ENCODE measurements at places on chromosomes 16 and 17.

DNA sequence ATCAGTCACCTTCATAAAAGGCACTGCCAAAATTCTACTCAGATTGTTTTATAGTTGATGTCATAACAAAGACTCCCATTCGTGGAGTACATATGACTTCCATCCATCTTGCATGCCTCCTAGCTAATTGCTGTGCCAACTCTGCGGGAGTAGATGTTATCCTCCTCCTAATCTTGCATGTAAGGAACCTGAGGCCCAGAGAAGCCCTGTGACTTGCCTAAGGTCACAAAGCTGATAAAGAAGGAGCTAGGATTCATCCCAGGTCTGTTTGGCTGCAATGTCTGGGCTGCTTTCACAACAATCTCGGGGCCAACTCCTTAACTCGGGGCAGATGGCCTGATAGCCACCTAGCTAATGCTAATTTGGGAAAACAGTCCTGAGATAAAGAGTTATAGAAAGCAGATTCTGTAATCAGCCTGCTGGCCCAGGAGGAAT lies 87.3 kb downstream of the YPEL2 start:
- DNase-seq, result peak; percentile 24

GRCh38 chr17:21126645-21127508 lies at the start of gene DHRS7B:
Gene DHRS7B, plus strand, starts transcription at chr17:21126964. Its CDS starts 8 bp downstream, at chr17:21126972.
- DNase-seq, result peak; percentile 91

DNA sequence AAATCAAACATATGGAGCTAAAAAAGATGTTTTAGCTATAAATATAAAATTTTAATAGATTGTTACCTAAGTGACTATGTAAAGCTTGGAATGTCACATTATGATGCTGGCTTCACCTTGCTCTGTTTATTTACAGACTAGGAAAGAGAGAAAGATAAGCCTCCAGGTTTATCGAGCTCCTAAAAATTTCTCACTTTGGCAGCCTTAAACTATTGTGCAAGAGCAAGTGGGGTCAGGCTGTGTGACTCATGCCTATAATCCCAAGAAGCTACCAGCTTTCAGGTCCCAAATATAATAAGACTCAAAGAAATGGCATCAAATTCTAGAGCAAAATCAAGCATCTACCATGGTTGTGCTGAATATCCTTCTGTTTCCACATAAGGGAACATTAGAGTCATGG lies 34.3 kb upstream of the PRSS54 start:
- DNase-seq, result no peak

DNA sequence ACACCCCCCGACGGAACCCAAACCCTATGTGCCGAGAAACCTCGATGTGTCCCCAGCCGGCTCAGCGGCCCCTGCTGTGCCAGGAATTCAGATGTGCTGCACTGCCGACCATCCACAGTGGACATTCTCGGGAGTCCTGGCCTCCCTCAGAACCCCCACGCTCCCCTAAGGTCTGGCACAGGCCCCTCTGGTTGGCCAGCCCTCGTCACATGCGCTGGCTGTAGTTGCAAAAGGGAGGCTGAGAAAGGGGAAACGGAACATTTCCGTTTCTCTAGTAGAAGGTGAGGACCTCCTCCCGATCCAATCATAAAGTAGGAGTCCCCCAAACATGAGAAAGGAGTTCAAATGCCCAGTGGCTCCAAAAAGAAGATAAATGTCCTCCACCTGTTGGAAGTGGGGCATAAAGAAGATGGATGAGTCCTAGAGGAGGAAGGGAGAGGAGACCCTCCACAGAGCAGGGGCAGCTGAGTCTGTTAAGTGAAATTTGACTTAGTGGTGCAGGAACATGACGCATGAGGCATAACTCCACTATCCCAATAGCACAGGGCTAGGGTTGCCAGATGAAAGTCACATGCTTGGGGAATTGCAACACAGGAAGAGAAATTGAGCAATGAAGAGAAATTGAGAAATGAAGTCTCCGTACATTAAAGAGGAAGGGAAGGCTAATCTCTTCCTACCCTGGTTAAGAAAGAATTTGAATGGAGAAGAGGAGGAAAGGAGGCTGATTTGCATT lies 49.3 kb upstream of the WSB1 start:
- DNase-seq, result no peak

GRCh38 chr17:63919311-63919723 lies 678 bp upstream of the GH1 start:
- DNase-seq, result peak; percentile 10

DNA sequence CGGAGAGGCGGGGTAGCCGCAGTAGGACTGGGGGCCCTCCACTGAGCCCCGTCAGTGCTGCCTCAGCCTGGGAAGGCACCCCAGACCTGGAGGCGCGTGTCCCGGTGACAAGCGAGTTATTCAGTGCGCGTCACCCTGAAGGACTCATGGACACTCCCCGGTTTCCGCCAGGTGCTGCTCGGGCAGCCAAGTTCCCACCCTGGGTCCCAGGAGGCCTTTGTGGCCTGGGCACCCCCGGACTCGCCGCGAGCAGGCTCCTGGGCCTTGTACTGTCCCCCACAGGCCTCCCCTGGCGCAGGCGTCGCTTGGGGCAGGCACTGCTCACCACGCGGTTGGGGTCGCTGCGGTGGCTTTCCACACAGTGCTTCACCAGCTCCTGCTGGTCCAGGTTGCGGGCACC lies 7.6 kb downstream of the RNF166 start:
- no peak for DNase-seq

GRCh38 chr17:80082403-80083135 lies 18.8 kb upstream of the GAA start:
- peak; percentile 8 for DNase-seq

- DNase-seq, result peak; percentile 49
Observed at GRCh38 chr16:31427441-31428278, 500 bp downstream of the COX6A2 start.

- no peak for DNase-seq
Observed at GRCh38 chr16:60214311-60214710, 1480.2 kb upstream of the GOT2 start.

GRCh38 chr16:7124701-7125100 lies 207.9 kb upstream of the RBFOX1 start:
- DNase-seq, result no peak

- DNase-seq, result no peak
Observed at GRCh38 chr16:86628614-86629013, 50.3 kb downstream of the FOXL1 start.

- no peak for DNase-seq
Observed at GRCh38 chr17:65346166-65346565, 209.0 kb downstream of the RGS9 start.

- DNase-seq, result no peak
Observed at GRCh38 chr17:3772764-3773163, 28.2 kb downstream of the ITGAE start.

- DNase-seq, result no peak
Observed at GRCh38 chr16:72796222-72796621, 251.7 kb downstream of the ZFHX3 start.

GRCh38 chr17:57436565-57436964 lies 180.2 kb downstream of the MSI2 start:
- DNase-seq, result no peak

DNA sequence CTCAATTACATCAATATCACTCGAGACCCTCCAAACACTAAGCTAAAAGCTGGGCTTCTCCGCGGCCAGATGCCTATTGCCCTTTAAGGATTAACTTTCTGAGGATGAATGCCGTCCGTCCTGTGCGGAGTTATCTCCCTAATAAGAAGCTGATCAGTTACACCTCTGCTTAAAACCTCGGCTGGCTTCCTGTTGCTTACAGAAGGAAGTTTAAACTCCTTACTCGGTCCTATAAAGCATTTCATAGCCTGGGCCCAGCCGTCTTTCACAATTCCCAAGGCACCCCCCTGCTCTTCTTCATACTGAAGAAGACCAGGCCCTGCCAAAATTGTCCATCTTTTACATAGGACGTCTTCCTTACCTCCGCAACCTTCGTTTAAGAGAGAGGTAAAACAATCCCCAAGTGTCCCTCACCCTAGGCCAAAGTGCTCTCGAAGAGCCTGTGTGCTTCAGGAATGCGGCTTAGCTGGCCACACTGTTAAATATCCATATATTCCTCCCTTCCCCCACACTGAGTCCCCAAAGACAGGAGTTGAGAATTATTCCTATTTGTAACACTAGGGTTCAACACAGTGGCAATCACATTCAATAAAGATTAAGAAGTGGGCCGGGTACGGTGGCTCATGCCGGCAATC lies 112.6 kb upstream of the IRX5 start:
- no peak for DNase-seq

DNA sequence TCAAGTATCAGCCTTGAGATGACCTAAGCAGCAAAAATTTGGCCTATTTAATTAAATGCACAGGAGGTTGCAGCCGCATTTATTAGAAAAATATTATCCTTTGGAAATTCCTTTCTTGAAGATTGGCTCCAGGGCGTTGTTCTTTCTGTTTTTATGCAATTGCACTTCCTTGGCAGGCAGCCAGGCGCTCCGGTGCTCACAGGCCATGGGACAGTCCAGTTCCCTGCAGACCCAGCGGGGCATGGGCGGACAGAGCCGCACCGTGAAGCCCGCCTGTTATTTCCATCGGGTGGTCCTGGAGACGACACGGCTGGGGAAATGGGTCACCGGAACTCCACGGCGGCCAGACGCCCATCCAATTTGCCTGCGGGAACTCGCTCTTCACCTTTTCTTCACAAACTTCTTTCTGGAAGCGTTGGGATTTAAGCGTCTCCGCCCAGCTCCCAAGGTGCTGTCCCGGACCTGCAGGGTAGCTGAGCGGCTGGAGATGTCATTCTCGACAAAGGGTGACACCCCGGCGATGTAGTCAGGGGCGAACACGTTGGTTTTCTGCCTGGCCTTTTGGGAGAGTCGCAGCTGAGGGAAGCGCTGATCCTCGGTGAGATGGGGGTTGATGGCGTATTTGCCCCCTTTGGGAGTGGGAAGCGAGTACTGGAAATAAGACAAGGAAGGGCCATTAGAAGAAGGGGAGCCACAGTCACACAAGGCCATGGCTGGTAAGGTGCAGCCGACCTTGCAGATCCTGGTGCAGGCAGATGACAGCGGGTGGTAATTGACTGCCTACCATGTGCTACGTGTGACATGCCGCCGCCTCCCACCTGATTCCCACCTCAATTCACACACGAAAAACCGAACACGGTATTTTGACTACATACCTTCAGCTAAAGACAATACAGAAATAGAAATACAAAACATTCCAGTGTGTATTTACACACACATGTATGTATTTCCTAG lies 12.5 kb downstream of the NOB1 start:
- no peak for DNase-seq

DNA sequence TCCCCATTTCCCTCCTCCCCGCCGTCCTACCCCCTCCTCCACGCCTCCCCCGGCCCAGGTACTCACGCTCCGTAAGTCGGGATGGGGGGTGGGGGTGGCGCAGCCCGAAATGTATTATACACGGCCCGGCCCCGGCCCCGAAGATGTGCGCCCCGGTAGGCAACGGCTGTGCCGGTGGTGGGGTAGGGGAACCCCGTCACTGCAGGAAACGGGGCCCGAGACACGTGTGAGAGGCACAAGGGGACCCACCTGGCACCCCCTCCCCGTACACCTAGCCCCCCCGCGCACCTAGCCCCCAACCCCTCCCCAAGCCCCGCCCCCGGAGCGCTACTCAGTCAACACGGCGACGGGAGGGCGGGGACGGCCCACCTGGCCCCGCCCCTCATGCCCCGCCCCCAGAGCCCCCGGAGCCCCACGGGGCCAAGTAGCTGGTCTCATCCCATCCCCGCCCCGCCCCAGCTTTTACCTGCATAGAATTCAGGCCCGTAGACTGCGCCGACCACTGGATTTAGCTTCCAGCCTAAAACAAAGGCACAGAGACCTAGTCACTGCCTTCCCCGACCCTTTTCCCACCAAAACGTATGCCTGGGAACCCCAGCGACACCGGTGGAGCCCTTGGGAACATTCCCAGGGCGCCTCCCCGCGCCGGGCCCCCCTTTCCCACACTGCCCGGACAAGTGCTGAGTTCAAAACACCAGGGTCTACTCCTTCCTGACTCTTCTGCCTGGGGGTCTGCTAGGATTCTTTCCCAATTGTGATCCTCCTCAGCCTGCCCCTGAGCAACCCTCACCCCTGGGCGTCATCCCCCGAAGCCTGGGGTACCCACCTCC lies 22.8 kb downstream of the ENGASE start:
- no peak for DNase-seq

- no peak for DNase-seq
Observed at GRCh38 chr17:72754513-72754912, 338.0 kb downstream of the SLC39A11 start.

GRCh38 chr17:28661635-28662526 lies at the start of the genes SDF2 and SUPT6H:
Gene SDF2, minus strand, starts transcription at chr17:28661906. Its CDS starts 30 bp downstream, at chr17:28661876.
Gene SUPT6H, plus strand, starts transcription at chr17:28662205. Its CDS starts 11,197 bp downstream, at chr17:28673402.
- peak; percentile 97 for DNase-seq

- DNase-seq, result no peak
Observed at GRCh38 chr17:82353484-82353883, 5.6 kb upstream of the TEX19 start.

DNA sequence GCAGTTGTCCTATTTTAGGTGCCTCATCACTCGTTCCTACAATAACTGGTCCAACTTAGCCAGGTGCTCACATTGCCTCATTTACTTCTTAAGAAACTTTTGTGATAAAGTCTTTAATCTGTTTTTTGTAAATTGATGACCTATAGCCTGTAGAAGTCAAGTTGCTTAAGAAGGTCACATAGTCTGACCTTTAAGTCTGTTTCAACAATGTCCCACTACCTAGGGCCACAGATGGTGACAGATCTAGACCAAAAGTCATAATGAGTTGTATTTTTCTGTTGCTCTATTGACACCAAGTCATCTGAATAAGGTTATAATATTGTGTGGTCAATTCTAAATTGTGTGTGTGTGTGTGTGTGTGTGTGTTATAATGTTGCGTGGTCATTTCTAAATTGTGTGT lies 45.1 kb downstream of the ABCA9 start:
- DNase-seq, result no peak

- no peak for DNase-seq
Observed at GRCh38 chr17:11548398-11548797, 49.9 kb upstream of the DNAH9 start.

DNA sequence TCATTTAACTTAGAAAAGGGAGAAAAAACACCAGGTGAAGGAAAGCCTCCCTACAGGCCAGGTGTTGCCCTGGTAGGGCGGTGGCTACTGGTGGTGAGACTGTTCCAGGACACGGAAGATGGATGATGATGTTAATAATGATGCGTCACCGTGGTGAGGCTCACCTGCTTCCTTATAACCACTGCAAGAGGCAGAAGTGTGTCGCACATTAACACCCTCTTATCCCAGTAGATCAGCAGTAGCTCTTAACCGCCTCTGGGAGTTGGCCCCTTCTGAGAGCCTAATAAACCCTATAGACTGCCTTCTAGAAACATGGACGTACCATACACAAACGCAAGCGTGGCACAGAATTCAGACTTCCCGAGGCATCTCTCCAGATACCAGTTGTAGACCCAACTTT lies 7.8 kb downstream of the BFAR start:
- no peak for DNase-seq

GRCh38 chr17:80444644-80444979 lies 29.6 kb downstream of the ENDOV start:
- no peak for DNase-seq

- no peak for DNase-seq
Observed at GRCh38 chr17:82310877-82311276, 6.5 kb downstream of the CD7 start.

Data from C1 segment of cervical spinal cord (tissue), 14 donors.